ENCODE measurements at places on chromosomes 4 and X.

DNA sequence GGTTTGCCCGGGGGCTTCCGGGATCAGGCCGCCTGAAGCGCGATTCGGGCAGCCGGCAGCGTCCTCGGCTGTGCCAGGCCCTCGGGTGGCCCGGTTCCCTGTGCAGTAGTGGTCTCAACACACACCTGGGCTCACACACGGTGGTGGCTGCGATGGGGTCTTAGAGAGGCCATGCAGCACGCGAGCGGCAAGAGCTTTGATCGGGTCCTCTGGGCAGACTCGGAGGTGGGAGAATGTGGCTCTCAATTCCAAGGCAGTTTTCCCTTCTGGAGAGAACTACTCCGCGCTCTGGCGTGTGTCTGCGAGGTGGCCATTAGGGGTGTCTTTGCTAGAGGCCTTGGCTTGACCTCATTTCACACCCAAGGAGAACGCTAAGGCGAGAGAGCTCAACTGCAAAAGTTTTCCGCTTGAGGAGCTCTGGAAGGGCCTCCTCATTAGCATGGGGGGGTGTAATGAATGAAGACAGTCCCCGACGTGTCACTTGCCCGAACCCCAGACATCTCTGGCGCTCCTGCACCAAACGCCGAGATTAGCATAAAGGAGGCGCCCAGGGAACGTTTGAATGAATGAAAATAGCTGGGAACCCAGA lies 771 bp upstream of the RBPJ start:
- peak; percentile 12 for DNase-seq

- DNase-seq, result no peak
Observed at GRCh38 chrX:48806081-48806480, 4.2 kb downstream of the HDAC6 start.

GRCh38 chr4:38925492-38926413 lies 58.1 kb downstream of the FAM114A1 start:
- no peak for DNase-seq

- DNase-seq, result no peak
Observed at GRCh38 chr4:101777431-101777830, 13.1 kb upstream of the BANK1 start.

GRCh38 chr4:108982402-108983185 lies 219.7 kb upstream of the ETNPPL start:
- DNase-seq, result no peak

- no peak for DNase-seq
Observed at GRCh38 chr4:43331226-43332051, 438.9 kb downstream of the GRXCR1 start.

DNA sequence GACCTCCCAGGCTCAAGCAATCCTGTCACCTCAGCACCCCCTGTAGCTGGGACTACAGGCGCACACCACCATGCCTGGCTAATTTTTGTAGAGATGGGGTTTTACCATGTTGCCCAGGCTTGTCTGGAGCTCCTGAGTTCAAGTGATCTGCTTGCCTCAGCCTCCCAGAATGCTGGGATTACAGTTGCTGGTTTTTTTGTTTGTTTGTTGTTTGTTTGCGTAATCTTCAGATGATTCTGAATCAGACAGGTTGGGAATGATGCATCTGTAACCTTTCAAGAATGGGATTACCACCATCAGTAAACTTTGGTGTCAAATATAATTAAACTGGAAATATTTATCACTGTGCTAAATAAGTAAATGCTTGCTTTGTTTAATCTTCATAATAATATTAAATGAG lies 62.0 kb upstream of the SLC10A4 start:
- DNase-seq, result no peak

DNA sequence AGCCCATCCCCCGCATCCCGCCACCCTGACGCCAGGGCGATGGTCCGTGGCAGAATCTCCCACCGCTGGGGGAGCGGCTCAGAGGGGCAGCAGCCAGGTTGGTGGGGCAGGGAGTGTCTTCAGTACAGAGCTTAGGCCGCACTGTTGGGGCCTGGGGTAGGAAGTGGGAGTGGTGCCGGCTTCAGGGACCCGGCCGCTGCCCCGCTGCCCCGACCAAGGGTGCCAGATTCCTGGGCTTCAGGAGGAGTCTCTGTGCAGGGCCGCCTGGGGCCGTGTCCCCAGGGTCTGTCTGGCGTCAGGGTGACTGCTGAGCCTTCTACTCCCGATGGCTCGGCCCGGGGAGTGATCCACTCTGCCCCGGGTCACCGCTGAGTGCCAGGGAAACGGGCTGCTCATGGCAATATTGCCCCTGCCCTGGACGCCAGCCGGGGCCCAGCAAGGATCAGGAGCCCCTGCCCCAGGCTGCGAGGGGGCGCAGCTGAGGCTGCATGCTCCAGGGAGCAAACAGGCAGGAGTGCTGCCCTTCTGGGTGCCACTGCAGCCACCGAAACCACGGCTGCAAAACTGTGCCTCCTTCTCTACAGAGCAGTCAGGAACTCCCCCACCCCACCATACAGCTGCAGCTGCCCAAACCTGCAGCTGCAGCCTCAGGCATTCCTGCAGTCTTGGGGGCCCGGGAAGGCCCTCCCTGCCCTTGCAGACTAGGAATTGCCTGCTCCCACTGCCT lies 1206.1 kb downstream of the ARAP2 start:
- DNase-seq, result no peak

DNA sequence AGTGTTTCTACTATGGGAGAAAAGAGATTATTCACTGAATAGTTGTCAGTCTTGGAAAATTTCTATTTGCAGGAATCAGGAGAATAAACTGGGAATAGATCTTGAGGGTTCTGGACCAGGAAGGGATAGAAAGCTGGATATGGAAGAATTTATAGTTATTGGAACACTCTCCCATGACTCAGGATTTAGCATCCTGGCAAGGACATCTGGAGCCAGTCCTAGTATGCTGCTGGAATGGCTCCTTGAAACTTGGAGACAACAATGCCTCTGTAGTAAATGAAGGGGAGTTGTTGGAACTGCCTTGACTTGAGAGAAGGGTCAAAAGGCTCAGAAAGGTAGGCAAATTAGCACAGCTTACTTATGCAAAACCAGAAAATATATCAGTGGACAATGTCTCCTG lies 23.5 kb upstream of the THOC2 start:
- no peak for DNase-seq

DNA sequence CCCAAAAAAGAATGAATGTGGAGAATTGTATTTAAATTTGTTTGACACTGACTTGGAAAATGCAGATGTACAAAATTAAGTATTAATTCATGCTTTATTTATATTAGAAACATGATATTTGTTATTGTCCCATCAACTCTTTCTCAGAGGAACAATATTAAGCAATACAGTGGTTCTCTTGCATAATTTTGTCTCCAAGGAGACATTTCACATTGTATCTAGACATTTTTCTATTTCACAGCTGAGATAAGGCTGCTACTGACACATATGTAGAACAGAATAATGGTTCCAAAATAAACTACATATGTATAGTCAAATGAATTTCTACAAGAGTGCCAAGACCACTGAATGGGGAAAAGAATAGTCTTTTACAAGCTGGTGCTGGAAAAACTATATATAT lies 427.9 kb upstream of the SPANXN1 start:
- DNase-seq, result no peak

DNA sequence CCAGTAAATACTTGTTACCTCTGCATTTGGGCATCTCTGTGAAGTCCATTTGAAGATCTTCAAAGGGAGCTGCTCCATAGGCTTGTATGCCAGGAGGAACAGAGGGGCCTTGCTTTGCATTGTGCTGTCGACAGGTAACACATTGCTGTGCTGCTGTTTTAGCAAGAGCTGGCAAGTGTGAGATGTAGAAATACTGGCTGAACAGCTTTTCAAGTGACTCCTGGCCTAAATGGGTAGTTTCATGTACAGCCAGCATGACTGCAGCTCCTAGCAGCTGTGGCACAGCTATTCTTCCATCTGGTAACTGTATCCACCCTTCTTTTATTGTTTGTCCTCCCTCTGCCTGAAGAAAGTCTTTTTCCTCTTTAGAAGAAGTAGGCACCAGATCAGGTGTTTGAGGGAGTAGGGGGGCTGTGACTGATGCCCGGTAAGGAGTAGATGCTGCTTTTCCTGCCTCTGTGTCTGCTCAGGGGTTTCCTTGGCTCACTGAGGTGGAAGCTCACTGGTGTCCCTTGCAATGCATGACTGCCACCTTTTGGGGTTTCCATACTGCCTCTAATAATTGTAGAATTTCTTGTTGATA lies 965.3 kb downstream of the CCSER1 start:
- peak; percentile 1 for DNase-seq

DNA sequence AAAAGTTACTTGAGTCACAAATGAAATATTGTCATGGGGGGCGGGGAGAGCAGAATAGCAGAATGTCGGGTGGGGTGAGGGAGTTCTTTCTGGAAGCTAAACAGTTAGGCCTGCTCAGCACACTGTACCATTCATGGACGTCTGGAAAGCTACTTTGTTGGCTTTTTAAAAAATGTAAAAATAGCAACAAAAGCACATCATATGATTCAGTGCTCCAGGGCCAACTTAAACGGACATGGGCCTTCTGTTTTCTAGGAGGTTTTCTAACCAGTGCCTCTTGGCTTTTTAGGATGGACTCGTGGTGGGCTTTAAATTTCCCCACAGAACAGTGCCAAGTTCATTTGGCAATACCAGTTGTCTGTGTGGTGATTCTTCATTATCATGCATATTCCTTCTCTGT lies 57.4 kb upstream of the CLCN4 start:
- DNase-seq, result no peak

- no peak for DNase-seq
Observed at GRCh38 chr4:153741541-153741940, 18.3 kb downstream of the RNF175 start.

GRCh38 chr4:96186593-96186992 lies 346.7 kb downstream of the PDHA2 start:
- no peak for DNase-seq

Measured in A549 (cell line).